ENCODE measurements at places on chromosomes 3 and 15.

GRCh38 chr3:24963762-24964625, 464.1 kb upstream of the RARB start:
- no peak for DNase-seq

- no peak for DNase-seq
Observed at GRCh38 chr3:71872256-71872655, 87.3 kb upstream of the PROK2 start.

GRCh38 chr15:95884276-95884675, 446.2 kb upstream of the NR2F2 start:
- no peak for DNase-seq

DNA sequence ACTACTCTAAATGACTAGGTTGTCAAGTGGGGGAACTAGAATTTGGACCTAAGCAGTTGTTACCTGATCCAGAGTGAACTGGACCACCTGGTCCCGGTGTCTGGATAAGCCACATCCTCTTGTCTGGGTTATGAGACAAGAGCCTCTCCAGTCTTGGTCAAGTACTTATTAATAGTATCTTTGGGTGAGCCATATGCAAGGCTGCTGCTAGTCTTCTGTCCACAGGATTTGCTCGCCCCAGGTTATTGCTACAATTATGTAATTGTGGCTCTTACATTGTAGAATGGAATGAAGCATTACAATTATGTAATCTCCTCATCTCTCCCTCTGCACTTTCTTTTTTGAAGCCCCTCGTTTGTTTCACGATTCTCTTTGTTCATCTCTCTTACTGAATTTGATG, 24.0 kb upstream of the AGBL1 start:
- no peak for DNase-seq
